ENCODE measurements at places on chromosomes 11 and 22. TPM values are rescaled to one million over a fixed set of nuclear protein-coding genes. Genes with fewer than 3 reads are reported as not detected.

Gene PRR5L
- 7.6 TPM for total RNA-seq

Gene OR2AG2
- 0.13 TPM for total RNA-seq

Gene GAL
- total RNA-seq, result not detected

Gene TRIM51
- not detected for total RNA-seq

Gene PNPLA2
- total RNA-seq, result 35.0 TPM

Gene FAM118A
- 17.8 TPM for total RNA-seq

Gene OR5AK2
- total RNA-seq, result not detected

Gene SPDYC
- total RNA-seq, result not detected

Gene TCF20
- 16.5 TPM for total RNA-seq

Gene PATE4
- not detected for total RNA-seq

Gene MS4A7
- total RNA-seq, result not detected

Data from aortic smooth muscle cell (primary cell).